Calu3 (cell line): ENCODE measurements at places on chromosomes 16 and 17.

GRCh38 chr17:16569358-16569712 lies 331 bp upstream of the ZNF287 start:
- DNase-seq: no peak

DNA sequence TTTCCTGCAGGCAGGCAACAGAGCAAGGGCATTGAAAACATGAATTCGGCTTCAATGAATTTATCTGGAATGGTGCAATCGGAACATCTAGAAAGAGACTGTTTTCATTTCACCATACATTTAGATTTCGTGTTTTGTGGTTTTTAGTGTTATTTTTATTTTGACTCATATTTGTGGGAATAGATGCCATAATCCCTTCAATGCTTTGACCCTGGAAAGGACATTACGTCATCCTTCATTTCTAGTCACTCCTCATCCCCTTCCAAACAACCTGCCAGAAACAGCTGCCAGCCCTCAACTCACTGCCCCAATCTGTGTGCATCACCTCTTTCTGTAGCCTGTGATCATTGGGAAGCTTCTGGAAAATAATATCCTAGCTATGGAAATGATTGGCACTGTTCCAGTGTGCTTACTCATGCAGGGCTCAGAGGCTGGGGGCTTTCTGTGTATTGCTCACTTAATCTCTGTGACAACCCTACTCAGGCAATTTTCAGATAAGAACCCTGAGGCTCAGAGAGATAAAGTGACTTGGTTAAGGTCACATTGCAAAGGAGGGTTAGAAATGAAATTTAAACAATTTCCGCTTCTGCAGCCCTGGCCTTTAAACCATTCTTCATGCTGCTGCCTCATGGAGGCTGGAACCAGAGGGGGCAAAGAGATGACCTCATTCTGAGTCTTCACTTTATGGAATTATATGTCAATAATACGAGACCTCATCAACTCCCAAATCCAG lies 9.5 kb upstream of the KSR1 start:
- no peak for DNase-seq

DNA sequence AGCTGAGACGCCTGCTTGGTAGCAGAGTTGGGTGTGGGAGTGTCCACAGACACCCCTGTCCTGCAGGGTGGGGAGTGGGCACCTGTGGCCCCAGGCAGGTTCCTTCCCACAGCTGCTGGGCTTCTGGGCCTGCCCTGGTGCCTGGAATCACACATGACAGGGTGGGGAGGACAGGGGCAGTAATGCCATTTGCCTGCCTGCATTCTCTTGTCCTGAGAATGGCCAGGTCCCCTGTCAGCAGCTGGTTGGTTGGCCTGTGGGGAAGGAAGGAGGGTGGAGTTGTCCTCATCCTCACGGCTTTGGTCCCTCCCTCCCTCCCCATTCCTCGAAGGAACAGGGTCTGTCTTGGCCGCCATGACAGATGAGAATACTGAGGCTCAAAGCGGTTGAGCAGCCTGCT lies 5.2 kb downstream of the PRSS53 start:
- DNase-seq: no peak

GRCh38 chr17:82551779-82552457 lies 32.4 kb downstream of the FOXK2 start:
- DNase-seq: peak; percentile 86

GRCh38 chr17:43658900-43659299 lies 2.8 kb downstream of the MEOX1 start:
- no peak for DNase-seq

GRCh38 chr17:10844621-10845387 lies 6.9 kb upstream of the PIRT start:
- DNase-seq: peak; percentile 69

- no peak for DNase-seq
Observed at GRCh38 chr16:28130099-28131088, 66.9 kb upstream of the GSG1L start.

DNA sequence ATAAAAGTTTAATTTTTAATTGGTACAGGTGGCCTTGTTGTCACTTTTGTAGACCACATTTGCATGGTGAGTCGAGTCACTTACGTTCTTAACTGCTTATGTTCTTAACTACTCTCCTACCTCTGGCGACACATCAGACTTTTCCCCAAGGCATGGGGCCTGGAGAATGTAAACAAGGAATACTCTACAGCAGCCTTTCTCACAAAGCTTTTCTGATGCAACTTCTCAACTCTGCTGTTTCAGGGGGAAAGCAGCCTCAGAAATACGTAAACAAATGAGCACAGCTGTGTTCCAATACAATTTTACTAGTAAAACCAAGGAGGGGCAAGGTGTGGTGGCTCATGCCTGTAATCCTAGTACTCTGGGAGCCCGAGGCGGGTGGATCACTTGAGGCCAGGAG lies 6.9 kb downstream of the KARS1 start:
- DNase-seq: no peak

DNA sequence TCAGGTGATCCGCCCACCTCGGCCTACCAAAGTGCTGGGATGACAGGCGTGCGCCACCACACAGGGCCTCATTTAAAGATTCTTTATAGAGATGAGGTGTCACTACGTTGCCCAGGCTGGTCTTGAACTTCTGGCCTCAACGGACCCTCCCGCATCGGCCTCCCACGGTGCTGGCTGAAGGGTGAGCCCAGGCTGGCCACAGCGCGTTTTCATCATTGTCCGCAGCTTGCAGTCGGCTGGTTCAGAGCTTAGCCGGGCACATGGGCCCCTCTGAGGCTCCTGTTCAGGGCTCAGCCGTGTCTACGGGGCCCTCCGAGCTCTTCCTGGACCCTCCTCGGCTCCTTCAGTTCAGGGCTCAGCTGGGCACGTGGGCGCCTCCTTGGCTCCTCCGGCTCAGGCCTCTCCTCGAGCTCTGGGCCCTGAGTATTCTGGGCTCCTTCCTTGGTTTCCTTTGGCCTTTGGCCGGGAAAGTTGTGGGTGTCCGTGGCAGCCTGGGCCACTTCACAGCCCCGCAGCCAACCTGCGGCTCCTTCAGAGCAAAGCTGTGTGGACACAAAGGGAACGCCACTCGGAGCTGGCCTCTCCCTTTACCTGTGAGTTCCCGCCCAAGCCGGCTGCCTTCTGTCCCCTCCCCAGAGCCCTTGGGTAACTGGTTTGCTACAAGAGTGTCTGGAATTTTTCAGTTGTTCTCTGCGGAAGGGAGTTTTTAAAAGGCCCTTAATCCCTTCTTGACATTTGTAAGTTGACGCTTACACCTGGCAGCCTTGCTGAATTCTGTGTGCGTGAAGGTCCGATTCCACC lies 1.2 kb upstream of the MSLN start:
- DNase-seq: no peak

- peak; percentile 22 for DNase-seq
Observed at GRCh38 chr17:75109046-75109406, 743 bp upstream of the ARMC7 start.

- DNase-seq: no peak
Observed at GRCh38 chr17:55692276-55692675, 30.4 kb downstream of the TMEM100 start.

DNA sequence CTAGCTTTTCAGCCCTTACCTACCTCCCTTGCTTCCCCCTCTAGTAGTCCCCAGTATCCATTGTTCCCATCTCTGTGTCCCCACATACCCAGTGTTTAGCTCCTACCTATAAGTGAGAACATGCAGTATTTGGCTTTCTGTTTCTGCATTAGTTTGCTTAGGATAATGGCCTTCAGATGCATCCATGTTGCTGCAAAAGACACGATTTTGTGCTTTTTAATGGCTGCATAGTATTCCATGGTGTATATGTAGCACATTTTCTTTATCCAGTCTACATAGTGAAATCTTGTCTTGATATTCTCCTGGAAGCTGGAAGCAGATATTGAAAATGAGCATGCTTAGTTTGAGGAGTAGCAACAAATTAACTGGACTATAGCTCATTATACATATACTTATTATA lies 45.7 kb upstream of the TANC2 start:
- no peak for DNase-seq

DNA sequence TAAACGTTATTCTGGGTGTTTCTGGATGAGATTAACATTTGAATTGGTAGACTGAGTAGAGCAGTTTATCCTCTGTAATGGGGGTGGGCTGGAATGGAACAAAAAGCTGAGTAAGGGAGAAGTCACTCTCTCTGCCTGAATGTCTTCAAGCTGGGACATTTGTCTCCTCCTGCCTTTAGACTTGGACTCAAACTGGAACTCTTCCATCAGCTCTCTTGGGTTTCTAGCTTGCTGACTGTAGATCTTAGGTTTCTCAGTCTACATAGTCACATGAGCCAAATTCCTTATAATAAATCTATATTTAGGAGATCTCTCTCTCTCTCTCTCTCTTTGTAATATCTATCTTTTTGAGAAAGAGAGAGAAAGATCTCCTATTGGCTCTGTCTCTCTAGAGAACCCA lies 553.3 kb upstream of the CDH11 start:
- no peak for DNase-seq

GRCh38 chr16:77761204-77761603 lies 27.2 kb upstream of the VAT1L start:
- DNase-seq: no peak

DNA sequence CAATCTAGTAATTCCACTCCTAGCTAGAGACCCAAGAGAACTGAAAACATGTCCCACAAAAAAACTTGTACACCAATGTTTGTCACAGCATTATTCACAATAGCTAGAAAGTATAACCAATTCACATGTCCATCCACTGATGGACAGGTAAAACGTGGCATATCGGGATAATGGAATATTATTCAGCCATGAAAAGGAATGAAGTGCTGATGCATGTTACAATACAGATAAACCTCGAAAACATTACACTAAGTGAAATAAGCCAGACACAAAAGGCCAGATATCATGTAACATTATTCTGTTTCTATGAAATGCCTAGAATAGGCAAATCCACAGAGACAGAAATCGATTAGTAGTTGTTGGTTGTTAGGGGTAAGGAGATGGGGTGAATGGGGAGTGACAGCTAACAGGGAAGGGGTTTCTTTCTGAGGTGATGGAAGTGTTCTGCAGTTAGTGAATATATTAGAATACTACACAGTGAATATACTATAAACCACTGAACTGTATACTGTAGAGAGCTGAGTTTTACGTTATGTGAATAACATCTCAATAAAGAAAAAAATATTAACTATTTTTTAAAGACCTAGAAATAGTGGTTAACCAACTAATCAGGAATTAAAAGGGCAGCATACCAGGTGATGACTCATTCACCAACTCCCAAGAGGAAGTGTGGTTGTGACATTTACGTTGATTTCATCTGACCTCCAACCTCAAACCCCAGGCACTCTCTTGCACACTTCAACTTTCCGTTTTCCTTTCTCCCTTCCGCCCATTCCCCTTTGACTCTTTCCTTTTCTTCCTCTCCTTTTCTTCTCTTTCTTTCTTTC lies 48.6 kb downstream of the GAS7 start:
- peak; percentile 33 for DNase-seq

DNA sequence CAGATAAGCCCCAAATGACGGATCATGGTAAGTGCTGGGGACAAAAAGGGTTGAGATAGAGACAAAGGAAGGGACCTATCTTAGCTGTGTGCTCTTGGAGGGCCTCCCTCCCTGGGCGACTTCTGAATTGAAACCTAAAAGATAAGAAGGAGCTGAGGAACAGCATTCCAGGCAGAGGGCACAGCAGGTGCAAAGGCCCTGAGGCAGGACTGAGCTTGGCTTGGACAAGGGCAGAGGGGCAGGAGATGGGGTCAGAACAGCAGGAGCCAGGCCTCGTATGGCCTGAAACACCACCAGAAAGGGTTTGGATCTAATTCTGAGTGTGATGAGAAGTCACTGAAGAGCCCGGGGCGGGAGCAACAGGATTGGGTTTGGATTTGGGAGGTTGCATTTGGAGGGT lies 75.4 kb downstream of the RTN4RL1 start:
- DNase-seq: no peak

GRCh38 chr17:28613931-28614381 lies at the start of gene RSKR:
Gene RSKR (minus strand): TSS chr17:28614185. CDS start chr17:28614161, 24 bp downstream.
- no peak for DNase-seq

DNA sequence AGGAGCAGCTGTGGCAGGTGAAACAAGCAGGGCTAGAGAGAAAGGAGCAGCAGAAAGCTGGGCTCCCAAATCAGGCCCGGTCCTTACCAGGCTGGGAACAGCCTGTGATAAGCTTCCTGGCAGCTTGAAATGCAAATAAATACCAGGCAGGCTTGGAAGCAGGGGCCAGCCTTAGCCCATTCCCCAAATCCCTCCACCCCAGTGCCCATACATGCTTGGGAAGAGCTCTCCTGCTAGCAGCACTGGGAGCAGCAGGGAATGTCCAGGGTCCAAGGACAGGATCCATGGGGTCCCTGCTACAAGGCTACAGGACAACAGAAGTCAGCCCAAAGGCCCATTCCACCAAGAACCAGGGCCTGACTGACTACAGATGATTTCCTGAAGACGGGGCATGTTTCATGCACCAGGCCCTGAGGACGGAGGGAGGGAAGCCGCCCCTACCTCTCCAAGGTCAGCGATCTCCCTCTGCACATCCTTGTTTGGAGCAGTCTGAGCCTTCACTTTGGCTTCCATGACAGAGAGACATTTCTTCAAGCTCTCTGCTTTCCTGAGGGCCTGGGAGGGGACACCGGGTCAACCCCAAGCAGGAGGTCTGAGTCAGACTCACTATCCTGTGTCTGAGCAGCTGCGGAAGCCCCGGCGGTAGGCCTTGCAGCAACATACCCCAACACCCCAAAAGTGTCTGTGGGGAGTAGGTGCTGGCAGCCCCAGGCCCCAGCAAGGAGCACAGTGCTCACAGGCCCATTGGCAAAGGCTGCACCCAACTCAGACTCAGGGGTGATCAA lies 2.6 kb upstream of the EXOSC6 start:
- no peak for DNase-seq

DNA sequence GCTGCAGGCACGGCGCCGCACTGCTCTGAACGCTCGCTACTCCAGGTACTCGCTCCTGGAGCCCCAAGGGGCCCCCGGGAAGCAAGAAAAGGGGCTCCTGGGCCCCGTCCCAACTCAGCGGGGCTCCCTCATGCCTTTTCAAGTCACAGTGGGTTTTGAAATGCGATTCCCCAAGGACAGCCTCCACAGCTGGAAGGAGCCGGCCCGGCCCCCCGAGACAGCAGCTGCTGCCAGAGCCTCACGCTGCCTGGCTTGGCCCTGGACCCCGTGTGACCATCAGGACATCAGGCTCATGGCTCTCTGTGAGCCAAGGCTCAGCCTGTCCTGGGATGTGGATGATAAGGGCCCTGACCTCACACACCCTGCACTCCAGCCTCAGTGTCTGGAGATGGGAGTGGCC lies 80.6 kb downstream of the LMF1 start:
- DNase-seq: no peak

- no peak for DNase-seq
Observed at GRCh38 chr16:15055141-15056053, 477 bp downstream of the NTAN1 start.
